GM12878 (cell line): ENCODE measurements at places on chromosomes 12 and 14.

DNA sequence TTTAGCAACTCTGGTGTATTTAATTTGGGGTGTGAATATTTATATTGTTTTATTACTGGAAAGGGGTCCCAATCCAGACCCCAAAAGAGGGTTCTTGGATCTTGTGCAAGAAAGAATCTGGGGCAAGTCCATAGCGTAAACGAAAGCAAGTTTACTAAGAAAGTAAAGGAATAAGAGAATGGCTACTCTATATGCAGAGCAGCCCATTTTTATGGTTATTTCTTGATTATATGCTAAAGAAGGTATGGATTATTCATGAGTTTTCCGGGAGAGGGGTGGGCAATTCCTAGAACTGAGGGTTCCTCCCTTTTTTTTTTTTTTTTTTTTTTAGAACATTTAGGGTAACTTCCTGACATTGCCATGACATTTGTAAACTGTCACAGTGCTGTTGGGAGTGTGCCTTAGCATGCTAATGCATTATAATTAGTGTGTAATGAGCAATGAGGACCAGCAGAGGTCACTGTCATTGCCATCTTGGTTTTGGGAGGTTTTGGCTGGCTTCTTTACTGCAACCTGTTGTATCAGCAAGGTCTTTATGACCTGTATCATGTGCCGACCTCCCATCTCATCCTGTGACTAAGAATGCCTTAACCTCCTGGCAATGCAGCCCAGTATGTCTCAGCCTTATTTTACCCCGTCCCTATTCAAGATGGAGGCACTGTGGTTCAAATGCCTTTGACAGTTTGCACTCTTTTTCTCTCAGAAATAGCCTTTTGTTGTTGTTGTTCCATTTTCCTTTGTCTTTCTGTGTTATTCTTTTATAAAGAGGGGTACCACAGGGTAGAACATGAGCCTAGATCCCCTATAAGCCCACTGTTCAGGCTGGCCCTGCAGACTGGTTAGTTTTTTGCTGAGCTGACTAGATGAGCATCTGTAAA, 75.5 kb upstream of the DCD start:
- no peak for DNase-seq

DNA sequence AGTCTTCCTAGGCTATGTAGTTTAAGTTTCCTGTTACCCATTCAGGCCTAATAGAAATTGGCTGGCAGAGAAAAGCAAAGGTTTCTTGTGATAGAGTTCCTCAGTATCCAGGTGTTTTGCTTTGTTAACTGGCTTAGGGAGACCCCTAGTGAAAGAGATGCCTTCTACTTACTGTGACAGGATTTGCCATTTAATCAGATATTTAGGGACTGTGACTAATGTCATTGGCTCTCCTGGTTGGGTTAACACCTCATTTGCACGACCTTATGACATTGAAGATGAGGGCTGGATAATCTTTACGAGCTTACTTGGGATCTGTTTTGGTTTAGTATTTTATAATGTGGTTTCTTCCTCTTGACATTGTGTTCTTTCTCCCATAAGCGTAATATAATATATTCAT, 5.8 kb downstream of the MON2 start:
- DNase-seq, result no peak

- no peak for DNase-seq
Measured at GRCh38 chr12:94698578-94698977, 48.2 kb upstream of the TMCC3 start.

GRCh38 chr12:124216966-124217365, 77.9 kb upstream of the RFLNA start:
- DNase-seq, result no peak

GRCh38 chr12:80316222-80316621, 127.8 kb upstream of the PTPRQ start:
- DNase-seq, result no peak

DNA sequence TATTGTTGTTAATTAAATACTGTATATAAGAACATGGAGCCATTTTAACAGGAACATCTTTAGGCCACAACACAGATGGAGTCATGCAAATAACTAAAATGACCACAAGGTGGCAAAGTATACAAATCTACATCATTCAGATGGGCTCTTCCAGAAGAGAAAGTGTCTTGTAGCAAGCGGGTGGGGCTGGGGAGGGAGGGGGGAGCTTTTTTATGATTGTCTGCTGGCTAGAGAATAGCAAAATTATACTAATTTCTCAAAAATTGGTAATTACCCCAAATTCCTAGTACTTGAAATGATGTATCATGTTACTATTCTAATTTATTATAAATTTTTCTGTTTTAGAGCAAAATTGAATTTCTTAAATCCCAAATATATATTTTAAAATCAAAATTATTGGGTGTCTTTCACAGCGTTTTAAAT, 378.7 kb downstream of the PRKD1 start:
- DNase-seq, result peak; percentile 5

GRCh38 chr12:14928931-14929330, 9.4 kb downstream of the ERP27 start:
- DNase-seq, result no peak

- no peak for DNase-seq
Measured at GRCh38 chr12:54337854-54338650, 13.1 kb downstream of the COPZ1 start.

DNA sequence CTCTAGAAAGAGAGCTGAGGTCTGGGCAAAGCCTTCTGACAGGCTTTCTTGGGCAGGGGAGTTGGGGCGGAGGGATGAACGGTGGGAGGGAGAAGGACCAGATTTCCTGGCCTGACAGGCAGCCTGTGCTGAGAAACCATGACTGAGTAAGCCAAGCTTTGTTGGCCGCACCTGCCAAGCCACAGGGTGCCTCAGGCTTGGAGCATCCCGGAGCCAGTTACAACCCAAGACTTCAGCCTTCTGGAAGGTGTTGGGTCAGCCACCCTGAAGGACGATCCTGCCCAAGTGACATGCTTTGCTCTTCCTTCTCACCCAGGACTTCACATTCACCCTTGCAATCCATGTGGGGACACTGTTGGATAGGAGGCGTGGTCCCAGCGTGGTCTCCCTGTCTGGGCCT, 21.0 kb upstream of the AQP2 start:
- no peak for DNase-seq

- DNase-seq, result no peak
Measured at GRCh38 chr12:40439771-40440492, 215.1 kb downstream of the LRRK2 start.

DNA sequence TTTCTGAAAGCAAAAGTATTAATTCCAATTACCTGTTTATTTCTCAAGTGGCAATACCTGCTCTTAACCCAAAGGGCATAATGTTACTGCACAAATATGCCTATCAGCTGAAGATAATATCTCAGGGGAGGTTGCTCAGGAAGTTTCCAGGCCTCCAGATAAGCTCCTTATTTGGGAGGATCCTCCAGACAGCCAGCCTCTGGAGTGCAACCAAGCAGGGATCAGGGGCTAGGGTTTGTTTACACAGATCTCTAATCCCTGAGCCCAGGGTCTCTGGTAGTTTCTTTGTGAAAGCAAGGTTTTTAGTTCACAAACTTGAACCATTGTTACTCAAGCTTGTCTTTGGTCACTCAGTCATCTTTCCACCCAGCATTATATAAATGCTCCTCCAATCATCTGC, 124.4 kb downstream of the SLC38A4 start:
- DNase-seq, result no peak

DNA sequence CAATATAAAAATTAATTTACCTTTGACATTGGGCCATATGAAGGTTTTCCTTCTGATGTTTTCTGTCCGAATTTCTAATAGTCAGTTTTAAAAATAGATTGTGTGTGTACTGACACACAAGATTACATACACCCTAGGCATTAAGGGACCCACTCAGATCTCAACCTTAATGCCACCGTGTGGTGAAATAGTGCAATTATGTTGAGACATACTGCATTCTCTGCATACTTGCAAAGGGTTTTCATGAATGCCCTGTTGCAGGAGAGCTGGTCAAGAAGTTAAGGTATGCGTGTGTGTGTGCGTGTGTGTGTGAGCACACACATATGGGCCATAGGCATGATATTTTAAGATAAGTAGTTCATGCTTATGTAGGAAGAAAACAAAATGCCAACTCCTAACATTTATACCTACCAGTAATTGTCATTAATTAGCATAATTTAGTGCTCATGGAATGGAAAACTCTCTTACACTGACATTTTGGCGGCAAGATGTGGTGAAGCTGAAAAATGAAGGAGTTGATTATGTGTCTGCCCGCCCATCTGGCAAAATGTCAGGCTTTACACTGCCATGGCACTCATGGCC, 58.8 kb downstream of the PIK3C2G start:
- DNase-seq, result no peak

DNA sequence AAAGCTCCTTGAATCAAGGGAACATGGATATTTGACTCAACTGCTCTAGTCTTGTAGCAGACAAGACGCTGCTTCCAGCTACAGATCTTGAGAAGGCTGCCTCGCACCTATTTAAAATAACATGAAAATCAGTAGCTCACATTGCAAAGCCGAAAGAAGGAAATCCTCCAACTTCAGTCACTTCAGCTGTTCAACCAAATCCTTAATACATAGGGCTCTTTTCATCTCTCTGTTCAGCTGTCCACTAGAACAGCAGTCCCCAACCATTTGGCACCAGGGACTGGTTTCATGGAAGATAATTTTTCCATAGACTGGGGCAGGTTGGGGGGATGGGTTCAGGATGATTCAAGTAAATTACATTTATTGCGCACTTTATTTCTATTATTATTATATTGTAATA, 1116.0 kb upstream of the TMEM132C start:
- no peak for DNase-seq

DNA sequence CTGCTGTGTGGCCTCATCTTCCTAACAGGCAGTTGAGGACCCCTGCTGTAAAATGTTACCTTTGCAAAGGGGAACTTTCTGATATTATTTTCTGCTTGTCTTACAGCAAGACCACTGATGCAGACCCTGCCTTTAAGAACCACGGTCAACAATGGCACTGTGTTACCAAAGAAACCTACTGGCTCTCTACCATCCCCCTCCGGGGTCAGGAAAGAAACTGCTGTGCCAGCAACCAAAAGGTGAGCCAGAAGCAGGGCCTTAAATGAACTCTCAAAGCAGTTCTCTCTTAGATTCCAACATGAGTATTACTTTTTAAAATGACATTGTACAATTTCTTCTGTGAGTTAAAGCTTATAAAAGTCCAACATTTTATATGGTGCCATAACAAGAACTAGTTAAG, 72.2 kb downstream of the EML1 start:
- no peak for DNase-seq

- DNase-seq, result no peak
Measured at GRCh38 chr14:61736751-61737150, 25.5 kb upstream of the SNAPC1 start.

DNA sequence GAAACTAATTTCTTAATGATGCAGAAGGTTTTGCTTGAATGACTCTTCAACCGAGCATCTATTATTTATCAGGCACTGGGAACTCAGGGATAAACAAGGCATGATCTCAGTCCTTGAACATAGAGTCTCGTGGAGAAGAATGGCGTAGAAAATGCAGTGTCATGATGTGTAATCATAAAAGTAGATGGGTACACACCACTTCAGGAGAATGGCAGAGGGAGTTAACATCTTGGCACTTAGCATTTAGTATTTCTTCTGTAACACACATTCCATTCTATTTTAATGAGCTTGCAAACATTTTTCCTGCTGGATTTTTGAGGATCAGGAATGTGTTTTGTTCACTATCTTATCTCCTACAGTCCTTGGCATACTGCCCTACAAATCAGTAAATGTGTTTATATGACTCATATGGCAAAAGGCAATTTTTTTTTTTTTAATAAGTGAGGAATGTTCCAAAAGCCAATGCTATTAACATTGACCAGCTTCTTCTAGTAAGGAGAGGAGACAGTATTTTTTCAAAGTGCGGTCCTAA, 3.8 kb downstream of the TXNRD1 start:
- no peak for DNase-seq

DNA sequence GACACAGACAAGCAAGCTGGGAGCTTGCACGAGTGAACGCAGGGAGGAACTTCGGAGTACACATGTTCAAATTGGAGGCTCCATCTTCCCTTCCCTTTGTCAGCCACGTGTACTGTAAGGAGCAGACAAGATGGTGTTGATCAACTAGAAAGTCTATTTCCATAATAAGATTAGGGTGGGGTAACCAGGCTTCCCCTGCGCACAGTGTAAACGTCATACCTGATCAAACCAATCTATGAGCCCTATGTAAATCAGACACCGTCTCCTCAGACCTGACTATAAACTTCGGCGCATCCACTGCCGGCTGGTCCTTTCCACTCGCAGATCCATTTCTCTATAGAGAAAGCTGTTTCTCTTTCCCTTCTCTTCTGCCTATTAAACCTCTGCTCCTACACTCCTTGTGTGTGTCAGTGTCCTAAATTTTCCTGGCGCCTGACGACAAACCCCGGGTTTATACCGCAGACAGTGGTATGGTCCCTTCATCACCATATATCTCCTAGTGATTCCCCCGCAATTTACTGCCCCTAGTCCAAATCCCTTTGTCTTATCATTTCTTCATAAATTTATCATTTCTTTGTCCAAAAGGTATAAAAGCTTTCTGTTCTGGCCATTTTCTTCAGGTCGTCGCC, 7.5 kb upstream of the ETFBKMT start:
- no peak for DNase-seq

- DNase-seq, result no peak
Measured at GRCh38 chr12:70176290-70176689, 66.9 kb upstream of the CNOT2 start.

DNA sequence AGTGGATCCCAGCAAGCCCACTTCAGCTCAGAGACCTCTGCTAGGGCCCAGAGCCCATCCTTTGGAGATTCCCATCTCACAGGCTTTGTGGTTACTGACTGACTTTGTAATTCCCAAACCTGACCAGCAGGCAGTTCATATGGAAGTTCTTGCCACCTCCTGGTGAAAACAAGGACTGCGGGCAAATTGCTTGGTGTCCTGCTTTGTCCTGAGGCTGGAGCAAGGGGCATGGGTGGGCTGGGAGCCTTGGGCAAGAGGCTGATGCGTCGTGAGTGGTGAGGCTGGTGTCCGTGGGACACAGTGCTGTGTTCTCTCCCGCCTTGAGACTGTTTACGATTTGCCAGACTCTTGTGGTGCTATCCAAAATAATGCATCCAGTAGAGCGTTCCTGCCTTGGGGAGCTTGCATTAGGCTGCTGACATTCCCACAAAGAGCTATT, 91.0 kb downstream of the LRRC74A start:
- no peak for DNase-seq

DNA sequence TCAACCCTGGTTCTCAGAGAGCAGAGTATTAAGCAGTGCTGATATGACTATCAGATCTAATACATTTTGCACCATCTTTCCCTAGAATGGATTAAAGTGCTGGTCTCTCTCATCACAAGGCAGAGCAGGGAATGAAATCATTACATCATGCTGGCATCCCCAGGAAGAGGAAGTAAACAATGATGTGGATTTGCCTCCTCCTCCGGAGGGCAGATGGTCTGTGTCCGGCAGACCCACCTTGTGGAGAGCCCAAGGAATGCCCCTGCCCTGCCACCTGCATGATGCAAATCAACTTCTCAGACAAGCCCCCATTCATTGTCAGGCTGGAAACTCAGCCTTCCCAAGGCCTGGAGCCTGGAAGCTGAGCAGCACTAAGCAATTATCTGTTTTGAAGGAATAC, 1149.1 kb downstream of the VRK1 start:
- DNase-seq, result no peak

GRCh38 chr12:78835493-78835892, 29.1 kb upstream of the SYT1 start:
- DNase-seq, result no peak

GRCh38 chr12:106519607-106520021, 63.2 kb upstream of the RFX4 start:
- no peak for DNase-seq

GRCh38 chr12:124828264-124829007, 35.2 kb downstream of the SCARB1 start:
- no peak for DNase-seq
